ENCODE measurements at places on chromosomes 1 and 21.

- no peak for DNase-seq
These were observed 22.4 kb downstream of the NOS1AP start for GRCh38 chr1:162091681-162092524.

GRCh38 chr21:45767071-45768006 lies 123.8 kb downstream of the PCBP3 start:
- DNase-seq, result no peak

GRCh38 chr1:227437495-227438008 lies 119.3 kb upstream of the CDC42BPA start:
- DNase-seq, result peak; percentile 15

GRCh38 chr1:180184041-180184440 lies 29.4 kb downstream of the QSOX1 start:
- no peak for DNase-seq

- DNase-seq, result no peak
These were observed 99.8 kb upstream of the PRMT6 start for GRCh38 chr1:106956721-106957120.

- DNase-seq, result peak; percentile 81
These were observed 685 bp downstream of the UBAP2L start for GRCh38 chr1:154221278-154222001.

DNA sequence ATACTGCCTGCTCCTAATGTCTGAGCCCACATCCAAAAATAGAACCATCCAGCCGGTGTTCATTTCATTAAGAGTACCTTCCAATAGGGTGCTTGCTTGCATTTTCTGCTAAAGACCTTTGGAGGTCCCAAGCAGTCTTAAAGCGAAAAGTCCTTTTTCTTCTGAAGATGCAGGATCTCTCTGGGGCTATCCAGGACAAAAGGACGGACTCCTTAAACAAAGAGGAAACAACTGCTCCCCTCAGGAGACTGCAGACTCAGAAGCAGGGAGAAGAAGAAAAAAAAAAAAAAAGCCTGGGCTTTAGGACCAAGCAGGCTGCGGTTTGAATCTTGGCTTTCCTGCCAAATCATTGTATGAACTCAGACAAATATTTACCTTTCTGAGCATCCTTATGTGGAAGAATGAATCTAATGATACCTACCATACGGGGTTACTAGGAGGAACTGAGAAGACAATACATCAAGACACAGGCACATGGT lies 204.0 kb downstream of the PLPP3 start:
- no peak for DNase-seq

DNA sequence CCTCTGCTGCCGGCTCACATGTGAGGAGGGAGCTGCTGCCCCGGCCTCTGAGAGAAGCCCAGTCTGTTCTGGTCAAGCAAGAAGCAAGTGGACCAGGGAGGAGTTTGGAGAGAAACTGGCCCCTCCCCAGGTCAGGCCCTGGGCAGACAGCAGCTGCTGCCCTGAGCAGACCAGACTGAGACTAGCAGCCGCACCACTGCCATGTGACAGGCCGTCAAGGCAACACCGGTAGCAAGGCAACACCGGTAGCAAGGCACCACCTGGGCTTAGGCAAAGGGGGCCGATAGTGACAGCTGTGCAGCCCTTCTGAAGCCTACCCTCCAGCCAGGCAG lies 50.3 kb downstream of the ARHGEF16 start:
- DNase-seq, result no peak

DNA sequence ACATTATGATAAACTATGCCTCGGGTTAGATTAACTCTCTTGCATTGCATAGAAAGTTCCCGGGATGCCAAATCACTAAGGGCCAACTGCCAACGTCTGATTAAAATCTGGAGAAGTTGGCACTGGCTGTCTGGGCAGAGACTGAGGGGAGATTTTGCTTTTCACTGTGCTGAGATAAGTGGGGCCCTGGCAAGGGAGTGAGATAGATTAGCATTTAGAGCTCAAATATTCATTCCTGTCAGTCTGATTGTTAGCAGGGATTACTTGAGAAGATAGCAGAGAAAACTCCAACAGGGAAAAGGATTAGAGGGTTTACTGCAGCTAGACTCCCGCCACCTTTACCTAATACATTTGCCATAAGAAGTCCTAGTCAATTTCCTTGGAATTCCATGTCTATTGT lies 714.1 kb upstream of the CHRM3 start:
- DNase-seq, result no peak

DNA sequence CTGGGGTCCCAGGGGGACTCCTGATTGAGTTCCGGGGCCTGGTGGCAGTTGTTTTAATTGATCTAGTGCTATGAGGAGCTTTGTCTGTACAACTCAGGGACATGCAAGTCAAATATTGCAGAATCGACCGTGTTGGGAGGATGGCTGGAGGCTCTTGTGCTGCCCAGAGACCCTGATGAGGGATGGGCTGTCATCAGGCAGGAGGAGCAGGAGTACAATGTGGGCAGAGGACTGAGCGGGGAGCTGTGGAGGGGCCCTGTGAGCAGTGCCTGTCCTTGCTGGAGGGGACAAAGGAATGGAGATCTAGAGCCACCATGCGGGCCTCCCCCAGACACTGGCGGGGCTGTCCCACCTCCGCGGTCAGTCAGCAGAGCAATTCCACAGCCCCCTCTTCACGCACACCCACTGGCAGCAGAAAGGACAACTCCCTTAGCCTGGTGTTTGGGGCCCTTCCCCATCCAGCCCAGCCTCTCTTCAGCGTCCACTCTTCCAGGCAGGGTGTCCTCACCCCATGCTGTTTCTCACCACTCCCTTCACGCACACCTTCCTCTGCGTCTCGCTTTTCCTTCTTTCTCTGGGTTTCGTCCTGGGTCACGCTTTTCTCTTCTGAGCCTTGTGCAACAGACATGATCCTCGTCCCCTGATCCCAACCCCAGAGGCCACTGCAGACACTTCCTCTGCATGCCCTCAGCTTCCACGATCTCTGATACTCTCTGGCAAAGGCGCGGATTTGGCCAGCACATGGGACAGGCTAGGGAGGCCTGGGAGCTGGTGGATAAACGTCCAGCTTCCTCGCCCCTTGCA lies 122.6 kb downstream of the GRIK3 start:
- DNase-seq, result no peak

DNA sequence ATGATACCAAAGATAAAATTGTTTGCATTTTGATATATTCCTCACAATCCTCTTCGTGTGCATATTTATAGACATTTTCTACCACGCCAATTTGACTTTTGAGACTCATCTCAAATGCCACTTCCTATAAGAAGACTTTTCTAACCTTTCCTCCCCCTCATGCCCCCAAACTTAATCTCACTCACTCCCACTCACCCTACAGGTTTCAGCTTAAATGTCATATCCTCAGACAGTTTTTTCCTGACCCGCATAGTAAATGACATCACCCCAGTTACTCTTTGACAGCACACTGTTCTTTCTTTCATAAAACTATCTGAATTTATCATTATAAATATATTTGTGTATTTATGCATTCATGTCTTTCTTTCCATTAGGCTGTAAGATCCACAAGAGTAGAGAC lies 29.6 kb upstream of the RGS8 start:
- no peak for DNase-seq

DNA sequence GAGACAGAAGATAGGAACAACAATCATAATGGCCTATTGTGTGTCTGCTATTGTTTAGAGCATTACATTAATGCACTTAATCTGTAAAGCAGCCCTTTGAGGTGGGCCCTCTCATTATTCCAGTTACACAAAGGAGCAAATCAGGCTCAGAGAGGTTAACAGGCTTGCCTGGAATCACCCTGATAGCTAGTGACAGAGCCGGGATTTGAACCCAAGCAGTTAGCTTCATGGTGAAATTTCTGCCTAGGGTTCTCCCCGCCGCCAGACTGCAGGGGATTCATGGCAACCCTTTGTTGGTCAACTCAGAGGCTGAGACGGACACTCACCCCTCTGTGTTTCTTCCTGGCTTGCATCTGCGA lies 7.1 kb downstream of the HEYL start:
- no peak for DNase-seq

DNA sequence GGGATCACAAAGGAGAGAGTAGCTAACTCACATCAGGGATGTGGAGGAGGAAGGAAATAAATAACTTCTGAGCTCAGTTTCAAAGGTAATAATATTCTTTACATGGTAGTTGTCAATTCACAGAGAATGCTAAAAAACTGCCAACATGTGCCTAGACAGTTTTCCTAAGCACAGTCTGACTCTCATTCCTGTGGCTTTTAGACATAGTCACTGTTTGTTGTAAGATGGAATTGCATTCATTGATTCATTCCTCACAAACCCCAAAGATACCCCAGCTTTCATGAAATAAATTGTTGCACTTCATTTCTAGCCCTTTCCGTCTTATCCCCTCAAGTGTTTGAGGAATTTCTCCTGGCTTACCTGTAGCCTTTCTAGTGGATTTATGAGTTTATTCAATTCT lies 263.9 kb downstream of the NTNG1 start:
- no peak for DNase-seq

- DNase-seq, result no peak
These were observed 12.0 kb upstream of the SMIM12 start for GRCh38 chr1:34871443-34872132.

DNA sequence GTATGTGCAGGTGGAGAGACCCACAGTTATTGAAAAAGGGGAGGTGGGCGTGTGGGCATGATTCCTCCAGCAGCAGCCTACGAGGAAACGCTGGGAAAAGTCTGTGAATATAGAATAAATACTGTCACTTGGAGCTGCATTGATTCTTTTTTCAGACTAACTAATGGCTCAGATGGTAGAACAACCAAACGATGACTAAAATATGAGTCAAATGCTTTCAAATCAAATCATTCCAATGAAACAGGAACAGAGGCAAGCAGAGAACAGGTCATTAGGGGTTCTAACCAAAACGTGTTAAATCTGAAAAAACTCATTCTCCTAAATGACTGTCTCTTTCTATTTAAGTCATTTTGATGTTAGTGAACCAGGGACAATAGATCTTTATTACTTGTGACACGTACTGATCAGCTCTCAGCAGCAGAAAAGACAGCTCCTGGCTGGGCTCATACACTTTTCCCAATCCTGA lies 35.1 kb upstream of the SEC16B start:
- DNase-seq, result no peak

- no peak for DNase-seq
These were observed 28.5 kb downstream of the NIBAN1 start for GRCh38 chr1:184945678-184946412.

GRCh38 chr1:209038316-209038715 lies 545.2 kb upstream of the CAMK1G start:
- DNase-seq, result no peak

GRCh38 chr1:39852214-39852791 lies 31.0 kb downstream of the TRIT1 start:
- no peak for DNase-seq

GRCh38 chr1:110227774-110228173 lies 17.7 kb downstream of the KCNC4 start:
- DNase-seq, result no peak

DNA sequence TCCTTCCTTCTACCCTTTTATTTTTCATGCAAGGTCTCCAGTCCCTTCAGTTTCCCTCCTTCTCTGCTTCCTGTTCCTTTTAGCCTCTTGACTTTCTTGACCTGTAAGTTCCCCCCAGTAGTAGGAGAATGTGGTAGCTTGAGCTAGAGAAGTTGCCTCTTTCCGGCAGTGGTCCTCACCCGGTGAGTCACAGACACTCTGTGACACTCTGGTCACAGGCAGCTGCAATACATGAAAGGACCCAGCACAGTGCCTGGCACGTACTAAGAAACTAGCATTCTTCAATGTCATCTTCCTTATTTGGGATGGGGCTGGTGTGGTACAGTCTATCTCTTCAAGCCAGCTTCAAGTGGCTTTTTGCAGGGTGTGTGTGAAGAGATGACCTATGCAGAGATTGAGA lies 16.0 kb downstream of the PFKFB2 start:
- no peak for DNase-seq

- no peak for DNase-seq
These were observed 60.9 kb downstream of the S100B start for GRCh38 chr21:46544003-46544402.

DNA sequence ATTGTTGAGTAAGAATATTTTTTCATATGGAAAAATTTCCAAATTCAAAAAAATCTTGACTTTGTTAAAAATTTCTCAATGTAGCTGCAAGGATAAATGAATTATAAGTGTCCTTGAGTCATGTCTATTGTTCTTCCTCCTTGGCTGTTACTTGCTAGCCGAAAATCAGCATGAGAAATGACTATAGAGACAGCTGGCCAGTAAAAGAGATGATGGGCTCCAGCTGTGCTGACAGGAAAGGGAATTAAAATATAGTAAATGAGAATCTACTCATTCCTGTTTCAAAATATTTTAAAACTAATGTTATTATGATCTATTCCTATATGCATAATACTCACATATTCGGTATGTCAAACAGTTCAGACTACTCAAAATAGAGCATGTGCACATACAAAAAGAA lies 1292.6 kb downstream of the BRINP3 start:
- DNase-seq, result no peak

DNA sequence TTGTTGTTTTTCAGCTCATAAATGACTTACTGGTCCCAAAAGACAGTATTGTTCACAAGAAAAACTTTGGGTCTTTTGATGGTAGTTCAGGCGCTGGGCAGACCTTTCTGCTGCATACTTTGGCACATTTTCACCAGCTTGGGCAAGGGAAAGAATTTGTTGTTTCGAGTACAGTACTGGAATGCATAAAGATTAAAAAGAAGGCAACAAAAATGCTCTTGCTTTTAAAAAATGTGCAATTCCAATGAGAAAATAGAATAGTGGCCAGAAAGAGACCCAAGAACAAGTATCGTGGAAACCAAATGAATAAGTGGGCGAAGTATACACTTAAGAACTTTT lies 56.0 kb downstream of the CLIC6 start:
- no peak for DNase-seq

DNA sequence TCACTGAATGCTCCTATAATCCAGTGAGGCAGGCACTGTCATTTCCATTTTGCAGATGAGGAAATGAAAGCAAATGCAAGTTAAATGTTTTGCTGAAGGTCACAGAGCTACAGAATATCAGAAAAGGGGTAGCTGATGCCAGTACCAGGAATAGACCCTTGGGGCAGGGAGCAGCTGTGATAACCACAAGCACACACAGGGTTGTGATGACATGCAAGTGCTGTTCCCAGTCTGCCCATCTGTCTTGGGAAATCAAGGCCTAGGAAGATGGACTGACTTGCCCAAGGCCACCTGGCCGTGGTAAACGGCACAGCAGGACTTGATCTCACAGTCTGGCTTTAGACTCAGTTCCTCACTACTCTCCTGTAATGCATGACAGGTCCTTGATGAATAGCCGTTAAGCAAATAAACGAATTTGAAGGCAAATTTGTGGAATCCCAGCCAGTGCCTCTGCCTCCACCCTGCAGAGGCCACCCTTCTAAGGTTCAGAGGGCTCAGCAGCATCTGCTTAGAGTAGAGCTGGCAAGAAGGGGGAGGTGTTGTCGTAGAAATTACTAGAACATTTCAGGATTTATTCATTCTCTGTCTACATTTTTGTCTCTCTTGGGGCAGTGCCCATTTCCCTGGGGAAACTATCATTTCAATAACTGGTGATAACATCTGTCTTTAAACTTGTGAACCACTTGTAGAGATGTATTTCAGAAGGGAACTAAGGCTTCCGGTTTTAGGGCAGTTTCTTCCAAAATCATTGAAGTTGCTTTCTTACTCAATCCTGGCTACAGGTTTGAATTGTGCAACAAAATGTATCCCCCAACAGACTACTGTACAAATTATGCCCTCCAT lies 53.2 kb upstream of the MRPS6 start:
- DNase-seq, result peak; percentile 23

All from adrenal gland (tissue), 19 donors.